ENCODE measurements at places on chromosomes 12 and 14.

GRCh38 chr12:91177381-91177780, 5.2 kb downstream of the DCN start:
- peak; percentile 82 for DNase-seq

DNA sequence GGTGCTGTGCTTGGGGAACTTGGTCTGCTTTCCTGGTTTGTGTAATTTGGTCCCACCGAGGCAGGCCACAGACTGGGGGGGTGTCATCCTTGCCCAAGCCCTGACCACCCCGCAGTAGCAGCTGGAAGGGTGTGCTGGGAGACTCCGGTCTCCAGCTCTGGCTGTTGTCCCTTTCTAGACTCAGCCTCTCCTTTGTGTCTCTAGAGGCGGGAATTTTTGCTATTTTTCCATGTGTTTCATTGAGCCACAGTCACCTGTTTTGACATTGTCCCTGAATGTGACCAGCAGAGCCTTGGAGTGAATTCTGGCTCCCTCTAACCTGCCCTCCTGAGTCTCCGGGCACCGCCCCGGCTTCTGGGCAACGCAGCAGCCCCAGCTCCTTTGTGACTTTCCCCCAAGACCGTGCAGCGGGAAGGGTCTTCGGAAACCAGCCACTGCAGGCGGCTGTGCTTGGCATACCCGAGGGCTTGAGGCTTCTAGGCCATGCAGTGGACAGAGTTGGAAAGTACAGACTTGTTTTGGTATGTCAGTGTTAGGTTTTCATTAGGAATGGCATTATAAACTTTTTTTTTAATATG, 98.6 kb downstream of the TNFAIP2 start:
- DNase-seq, result no peak

- no peak for DNase-seq
Measured at GRCh38 chr12:45685680-45686079, 43.8 kb upstream of the ARID2 start.

DNA sequence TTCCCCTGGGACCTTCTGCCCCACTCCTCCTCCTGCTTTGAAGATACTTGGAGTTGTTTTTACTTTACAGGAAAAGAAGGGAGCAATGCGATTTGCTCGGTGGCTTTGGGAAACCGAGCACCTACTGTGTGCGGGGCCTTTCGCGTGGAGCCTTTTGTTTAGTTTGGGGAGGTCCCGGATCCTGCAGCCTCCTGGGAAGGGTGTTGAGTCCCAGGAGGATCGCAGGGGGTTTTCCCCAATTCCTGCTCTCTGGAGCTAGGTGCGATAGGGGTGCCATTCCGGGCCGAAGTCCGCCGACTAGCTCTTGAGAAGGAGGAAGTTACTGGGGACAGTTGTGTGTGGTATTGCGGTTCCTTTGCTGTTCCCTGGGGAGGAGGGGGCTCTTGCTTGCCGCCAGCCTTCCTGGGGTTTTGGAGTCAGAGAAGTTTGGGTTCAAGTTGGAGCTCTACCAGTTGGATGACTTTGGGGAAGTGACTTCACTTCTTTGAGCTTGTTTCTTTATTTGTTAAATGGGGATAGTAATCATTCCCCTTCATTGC, 1.1 kb downstream of the BRI3BP start:
- DNase-seq, result no peak

DNA sequence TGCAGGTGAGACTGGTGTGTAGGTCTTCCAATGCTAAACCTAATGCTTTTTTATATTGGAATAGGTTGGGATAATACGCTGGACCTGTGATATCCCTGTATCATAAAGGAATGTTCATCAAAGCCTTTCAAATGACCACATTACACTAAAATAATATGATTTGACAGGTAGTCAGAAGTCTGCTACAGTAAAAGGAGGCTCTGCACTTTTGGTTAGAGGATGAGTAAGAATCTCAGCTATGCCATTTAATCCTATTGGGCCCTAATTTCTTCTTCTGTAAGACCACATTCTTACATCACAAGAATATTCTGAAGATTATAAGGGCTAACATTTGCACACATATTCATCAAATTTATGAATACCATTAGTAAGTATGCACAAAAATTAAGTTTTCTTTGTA, 250.5 kb upstream of the FLRT2 start:
- DNase-seq, result peak; percentile 14

- DNase-seq, result no peak
Measured at GRCh38 chr12:64760808-64761573, 1.8 kb upstream of the GNS start.

DNA sequence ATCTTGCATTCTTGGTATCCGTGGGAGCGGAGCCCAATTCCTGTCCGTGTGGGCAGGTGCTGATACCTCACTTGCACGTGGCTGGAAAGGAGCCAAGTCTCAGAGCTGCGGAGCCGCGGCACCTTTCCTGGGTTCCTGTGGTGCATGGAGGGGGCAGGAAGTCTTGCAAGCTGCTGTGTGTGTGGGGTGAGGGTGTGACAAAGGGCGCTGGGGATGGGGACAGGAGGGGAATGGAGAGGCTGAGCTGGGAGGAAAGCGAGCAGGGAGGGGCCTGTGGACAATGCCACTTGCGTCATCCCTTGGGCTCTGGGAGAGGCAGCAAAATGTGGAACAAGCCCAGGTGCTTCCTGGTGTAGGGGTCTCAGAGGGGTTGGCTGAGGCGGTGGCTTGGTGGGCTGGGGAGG, 86.7 kb downstream of the CALM1 start:
- no peak for DNase-seq

DNA sequence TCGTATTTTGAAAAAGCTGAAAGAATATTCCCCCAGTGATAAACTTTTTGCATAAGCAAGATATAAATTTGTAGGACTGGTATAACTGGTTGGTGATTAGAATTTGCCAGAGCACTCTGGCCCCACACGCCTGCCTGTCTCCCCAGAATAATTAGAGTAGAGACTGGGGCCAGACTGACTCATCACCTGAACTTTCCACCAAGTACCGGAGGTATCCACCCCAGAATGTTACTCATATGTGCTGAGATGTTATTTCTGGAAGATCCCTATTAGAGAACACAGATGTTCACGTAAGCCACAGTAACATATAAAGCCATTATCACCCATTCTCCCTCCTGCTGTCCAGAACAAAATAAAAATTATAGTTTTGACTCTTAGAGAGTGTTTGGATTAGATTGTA, 49.5 kb upstream of the PIWIL1 start:
- peak; percentile 22 for DNase-seq

- no peak for DNase-seq
Measured at GRCh38 chr12:89863968-89864367, 155.3 kb upstream of the ATP2B1 start.

Data from fibroblast of skin of right biceps (primary cell).